Fibroblast of skin of left quadriceps (primary cell): ENCODE measurements at places on chromosomes 11 and 22.

DNA sequence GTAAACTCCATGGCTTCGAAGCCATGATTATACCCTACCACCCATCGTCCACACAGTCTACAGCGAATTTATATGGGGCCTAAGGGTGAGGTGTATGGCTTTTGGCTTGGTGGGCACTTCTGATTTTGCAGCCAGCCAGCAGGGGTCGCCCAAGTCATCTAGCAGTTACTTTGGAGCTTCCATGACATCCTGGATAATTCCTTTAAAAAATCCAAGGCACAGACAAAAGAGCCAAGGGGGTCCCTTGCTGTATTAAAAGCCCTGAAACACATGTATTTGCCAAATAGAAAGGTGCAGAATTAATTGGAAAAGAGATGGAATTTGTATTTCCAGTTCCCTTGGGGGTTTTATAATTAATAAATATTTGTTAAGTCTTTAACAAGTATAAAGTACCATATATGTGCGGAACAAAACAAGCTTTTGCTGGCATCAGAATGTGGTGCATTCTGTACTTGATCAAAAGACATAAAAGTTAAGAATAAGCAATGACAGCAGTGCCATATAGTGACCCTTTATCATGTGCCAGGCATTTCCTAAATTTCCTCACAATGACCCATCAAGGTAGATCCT is 132.8 kb upstream of the PITPNB start:
- DNase-seq = no peak

DNA sequence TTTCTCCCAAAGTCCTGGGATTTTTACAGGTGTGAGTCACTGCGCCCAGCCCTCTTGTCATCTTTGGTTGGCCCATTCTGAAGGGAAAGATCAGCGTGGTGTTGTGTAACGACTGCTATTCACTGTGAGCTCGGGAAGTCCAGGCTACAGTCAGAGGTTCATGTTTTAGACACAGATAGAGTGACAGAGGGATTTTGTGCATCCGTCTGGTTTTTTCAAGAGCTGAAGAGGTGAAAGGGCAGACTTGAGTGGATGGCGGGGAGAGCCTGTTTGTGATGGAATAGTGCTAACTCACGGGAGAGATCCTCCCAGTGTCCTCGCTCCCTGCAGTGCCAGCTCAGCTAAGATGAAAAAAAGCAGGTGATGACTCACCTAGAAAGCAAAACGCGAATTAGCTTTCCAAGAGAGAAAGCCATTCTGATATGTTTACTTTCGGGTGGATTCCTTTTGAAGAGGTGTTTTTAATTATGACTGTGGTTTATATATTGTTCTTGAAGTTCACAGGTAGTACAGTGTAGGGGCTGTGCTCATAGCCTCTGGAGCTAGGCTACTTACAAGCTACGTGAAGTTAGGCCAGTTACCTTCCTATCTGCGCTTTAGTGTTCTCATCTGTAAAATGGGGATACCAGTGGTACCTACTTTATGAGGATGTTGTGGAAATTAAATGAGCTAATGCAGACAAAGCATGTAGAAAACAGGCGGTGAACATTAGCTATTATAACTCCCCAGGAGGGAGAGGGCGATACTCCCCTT is 67.2 kb downstream of the C11orf91 start:
- DNase-seq = no peak

DNA sequence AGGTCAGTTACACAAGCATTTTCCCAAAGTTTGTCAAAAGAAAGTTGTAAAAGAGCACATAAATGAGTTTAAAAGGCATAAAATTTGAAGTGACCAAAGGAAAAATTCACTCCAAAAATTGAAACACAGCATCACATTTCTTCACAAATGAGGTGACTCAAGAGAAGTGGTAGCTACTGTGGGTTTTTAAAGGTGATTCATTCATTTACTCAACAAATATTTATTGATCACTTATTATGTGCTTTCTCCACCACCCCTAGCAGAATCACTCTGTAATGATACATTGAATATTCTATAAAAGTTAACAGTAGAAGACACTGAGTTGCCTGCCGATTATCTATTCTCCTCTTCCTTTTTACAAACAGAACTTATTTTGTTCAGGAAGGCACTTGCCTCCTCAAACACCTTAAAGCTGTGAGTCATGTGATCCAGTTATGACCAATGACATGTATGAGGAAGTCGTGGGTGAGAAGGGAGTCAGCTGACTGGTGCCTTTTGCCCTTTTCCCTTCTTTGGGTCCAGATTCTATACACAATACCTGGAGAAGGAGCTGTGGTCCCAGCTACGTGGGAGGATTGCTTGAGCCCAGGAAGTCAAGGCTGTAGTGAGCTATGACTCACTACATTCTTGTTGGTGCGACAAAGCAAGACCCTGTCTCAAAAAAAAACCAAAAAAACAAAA is 67.7 kb upstream of the CLNS1A start:
- no peak for DNase-seq

- DNase-seq = no peak
Observed at GRCh38 chr22:19143967-19144400, 467 bp downstream of the ESS2 start.

DNA sequence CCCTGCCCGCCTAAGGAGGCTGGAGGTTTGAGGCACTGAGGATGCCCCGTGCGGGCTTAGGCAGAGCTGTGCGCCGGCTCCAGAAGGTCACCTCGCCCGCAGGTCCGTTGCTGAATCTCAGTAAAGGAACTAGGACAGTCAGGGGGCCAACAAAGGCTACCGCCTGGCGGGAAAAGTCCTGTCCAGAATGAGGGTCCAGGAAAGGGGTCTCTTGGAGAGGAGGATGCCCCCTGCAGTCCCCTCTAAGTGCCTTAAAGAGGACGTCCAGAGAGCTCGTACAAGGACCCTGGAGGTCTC is 548 bp downstream of the PVALB start:
- DNase-seq = no peak

DNA sequence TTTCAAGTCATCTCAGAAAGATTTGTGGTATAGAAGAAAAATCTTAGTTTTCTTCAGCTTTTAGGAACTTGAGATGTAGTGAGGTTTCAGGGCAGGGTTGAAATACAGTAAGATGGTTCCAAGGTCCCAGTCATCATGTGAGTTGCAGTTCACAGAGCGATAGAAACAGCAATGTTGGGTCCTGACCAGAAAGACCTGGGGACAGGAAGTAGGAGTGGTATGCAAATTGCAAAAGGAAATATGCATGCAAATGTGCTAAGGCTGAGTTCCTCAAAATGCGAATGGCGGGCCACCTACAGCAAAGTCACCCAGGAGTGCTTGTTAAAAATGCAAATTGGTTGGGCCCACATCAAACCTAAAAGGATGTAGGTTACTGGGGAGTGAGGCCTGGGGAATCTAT is 1032.7 kb upstream of the TENM4 start:
- no peak for DNase-seq

DNA sequence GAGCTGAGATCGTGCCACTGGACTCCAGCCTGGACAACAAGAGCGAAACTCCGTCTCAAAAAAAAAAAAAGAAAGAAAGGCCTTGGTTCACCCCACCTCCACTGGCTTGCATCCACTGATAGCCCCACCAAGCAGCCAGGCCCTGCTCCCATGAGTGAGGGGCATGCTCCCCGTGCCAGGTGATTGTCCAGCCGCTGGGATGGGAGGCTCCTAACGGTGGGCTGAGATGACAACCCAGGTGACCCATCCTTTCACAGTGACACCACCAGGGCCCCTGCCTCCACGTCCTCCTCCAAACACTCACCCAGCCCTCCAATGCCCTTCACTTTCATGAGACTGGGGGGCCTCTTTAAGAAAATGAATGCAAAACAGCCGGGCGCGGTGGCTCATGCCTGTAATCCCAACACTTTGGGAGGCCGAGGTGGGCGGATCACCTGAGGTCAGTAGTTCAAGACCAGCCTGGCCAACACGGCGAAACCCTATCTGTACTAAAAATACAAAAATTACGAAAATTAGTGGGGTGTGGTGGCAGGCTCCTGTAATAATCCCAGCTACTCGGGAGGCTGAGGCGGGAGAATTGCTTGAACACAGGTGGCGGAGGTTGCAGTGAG is 8.6 kb upstream of the DERL3 start:
- no peak for DNase-seq

GRCh38 chr11:124519850-124520549 is 23.5 kb downstream of the OR8B12 start:
- no peak for DNase-seq
